ENCODE measurements at places on chromosomes 13 and 19. TPM values are rescaled to one million over a fixed set of nuclear protein-coding genes. Genes with fewer than 3 reads are reported as not detected.

GRCh38 chr19:34838753-34839431 is 65.9 kb upstream of the ZNF599 start:
- DNase-seq: no peak

DNA sequence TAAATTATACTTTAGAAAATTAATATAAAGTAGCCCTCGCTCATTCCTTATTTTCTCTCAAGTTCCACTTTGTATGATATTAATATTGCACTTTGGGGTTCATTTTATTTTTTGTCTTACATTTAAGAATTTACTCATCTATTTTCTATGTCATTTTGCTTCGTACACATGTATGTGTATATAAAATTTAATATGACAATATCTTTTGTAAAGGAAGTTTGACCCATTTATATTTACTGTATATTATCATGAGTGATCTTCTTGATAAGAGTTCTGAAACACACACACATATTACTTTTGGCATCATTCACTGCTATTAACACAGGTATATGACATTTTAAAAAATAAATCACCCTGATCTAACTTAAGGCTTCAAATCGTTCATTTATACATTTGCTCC is 83.1 kb downstream of the IRS2 start:
- DNase-seq: no peak

- DNase-seq: no peak
Measured at GRCh38 chr19:35796645-35797542, 15.8 kb downstream of the PRODH2 start.

- no peak for DNase-seq
Measured at GRCh38 chr19:15464394-15465385, at the start of gene RASAL3. Gene RASAL3 (minus strand): TSS chr19:15464544. CDS start chr19:15464358, 186 bp downstream.

GRCh38 chr13:74465271-74465670 is 331.1 kb upstream of the KLF12 start:
- DNase-seq: no peak

- peak; percentile 96 for DNase-seq
Measured at GRCh38 chr13:108218044-108218974, at the start of gene ABHD13. Gene ABHD13 (plus strand): TSS chr13:108218392. CDS start chr13:108229219, 10,827 bp downstream.

- no peak for DNase-seq
Measured at GRCh38 chr13:70835371-70835770, 727.1 kb upstream of the KLHL1 start.

- no peak for DNase-seq
Measured at GRCh38 chr19:46049597-46049996, 8.8 kb upstream of the IGFL4 start.

GRCh38 chr19:43751466-43752220 is 3.1 kb downstream of the SMG9 start:
- no peak for DNase-seq

DNA sequence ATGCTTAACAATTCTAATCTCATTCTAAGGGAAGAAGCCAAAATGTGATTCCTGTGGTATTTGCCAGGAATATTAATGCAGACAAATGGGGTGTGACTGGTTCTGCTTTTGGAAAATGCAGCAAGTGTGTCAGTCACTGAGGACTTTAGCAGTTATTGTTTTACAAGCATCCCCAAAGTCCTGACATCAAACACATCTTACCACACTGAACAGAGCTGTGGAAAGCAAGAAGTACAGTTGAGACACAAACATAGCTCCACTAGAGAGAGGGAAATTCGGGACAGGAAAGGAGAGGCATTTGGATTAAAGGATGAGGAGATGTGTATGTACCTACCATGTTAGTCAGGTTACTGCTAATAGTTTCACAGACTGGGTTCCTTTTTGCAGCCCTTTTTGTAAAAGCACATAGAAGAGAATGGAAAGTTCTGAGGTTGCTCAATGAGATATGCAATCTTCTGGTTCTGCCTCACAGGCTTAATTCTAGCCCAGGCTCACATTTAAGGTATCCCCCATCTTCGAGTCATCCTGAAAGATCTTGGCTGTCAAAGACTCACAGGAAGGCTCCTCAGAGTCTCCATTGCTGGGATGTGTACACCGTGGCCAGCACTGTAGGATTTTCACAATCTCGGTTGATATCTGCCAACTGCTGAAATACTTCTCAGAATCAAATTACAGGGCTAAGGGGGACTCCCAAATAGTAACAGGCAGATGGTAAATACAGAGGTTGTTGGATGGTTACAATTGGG is 316.6 kb downstream of the DNAJC15 start:
- DNase-seq: no peak

DNA sequence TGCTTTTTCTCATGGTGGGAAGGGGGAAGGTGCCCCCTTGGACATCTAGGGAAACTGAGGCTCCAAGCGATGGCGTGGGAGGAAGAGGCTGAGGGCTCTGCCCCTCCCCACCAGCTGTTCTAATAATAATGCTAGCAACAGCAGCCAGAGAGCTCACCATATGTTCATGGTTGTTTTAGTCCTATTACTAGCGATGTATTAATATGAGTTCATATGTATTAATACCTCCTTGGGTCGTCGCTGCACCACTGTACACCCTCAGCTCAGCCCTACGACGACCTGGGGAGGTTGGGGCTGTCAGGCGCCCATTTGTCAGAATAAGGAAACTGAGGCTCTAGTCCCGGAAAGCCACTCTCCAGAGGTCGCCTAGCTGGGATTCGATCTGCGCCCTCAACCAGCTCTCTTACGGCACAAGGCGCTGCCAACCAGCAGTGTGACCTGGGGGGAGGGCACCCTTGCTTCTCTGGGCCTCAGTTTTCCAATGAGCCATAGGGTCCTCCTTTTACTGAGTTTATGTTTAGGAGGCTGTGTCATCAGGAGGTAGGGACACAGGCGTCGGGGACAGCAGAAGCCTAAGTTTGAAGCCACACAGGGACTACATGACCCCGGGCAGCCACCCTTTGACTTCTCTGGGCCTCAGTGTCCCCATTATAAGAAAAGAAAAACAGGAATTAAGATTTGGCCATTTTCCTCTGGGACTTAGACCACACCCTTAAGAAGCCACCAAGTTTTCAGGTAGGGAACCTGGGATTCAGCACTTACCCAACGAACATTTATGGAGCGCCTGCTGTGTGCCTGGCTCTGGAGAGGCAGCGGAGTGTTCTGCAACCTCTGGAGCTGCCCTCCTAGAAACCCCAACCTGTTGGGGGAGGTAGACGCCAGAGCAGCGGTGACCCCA is 664 bp downstream of the MAST3 start:
- no peak for DNase-seq

DNA sequence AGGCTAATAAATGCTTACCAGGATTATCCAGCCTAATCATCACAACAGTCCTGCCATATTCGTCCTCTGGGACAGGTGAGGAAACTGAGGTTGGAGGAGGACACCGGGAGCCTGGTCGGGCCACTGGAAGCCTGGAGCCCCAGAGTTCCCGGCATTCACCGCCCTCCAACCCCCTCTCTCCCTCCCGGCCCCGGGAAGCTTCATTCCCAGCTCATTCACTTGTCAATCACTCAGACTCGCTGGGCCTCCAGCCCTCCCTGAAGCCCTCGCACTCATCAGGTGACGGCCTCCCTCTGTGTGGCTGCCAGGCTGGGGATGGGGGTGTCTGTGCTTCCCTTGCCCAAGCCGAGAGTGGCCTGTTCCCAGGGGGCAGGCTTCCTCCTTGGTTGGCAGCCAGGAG is 22.5 kb upstream of the ZNF99 start:
- no peak for DNase-seq

GRCh38 chr19:36246006-36246481 is 31.1 kb downstream of the ZNF146 start:
- DNase-seq: no peak

DNA sequence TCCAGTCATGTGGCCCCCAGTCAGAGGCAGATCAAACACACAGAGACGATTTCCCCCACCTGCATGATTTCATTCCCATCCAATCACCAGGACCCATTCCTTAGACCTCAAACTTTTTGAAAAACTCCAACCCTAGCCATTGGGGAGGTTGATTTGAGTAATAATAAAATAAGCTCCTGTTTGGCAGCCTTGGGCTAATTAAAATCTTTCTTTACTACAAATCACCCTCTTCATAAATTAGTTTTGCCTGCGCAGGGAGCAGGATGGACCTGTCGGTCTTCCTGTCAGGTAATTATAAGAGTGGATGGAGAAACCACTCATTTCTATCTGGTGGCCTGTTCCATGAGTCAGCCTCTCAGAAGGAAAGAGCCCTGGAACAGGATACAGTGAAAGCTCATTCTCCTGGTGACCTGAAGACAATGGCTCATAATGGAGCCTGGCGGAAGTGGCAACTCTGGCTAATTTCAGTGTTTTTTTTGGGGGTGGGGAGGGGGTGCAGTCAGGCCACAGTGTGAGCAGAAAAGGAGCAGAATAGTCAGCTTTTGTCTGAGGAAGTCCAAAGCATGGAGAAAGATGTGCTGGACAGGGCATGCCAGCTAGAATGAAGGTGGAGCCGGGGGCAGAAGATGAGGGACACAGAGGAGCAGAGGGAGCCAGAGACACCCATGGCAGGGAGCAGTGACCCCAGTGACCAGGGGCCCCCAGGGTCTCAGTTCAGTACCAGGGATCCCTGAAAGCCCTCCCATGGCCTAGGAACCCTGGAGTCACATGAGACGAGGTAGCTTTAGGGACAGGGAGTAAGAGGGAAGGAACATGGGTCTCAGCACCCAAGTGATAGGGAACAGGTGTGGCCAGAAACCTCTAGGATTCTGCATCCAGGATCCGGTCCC is 31.8 kb upstream of the PSG9 start:
- DNase-seq: no peak

The THAP8 gene
- 5.2 TPM for total RNA-seq

The PEAK3 gene
- total RNA-seq: 4.5 TPM

The OR4F17 gene
- not detected for total RNA-seq

The ZNF844 gene
- 12.0 TPM for total RNA-seq

The UBAC2 gene
- total RNA-seq: 50.2 TPM

Measured in upper lobe of right lung (tissue), 1 donor.